ENCODE measurements at places on chromosomes 1 and 21. TPM values are rescaled to one million over a fixed set of nuclear protein-coding genes. Genes with fewer than 3 reads are reported as not detected.

KRTAP19-3 gene
- not detected for total RNA-seq

SLFNL1 gene
- not detected for total RNA-seq

SLC44A5 gene
- 1.4 TPM for total RNA-seq

DCST2 gene
- 0.19 TPM for total RNA-seq

GPR25 gene
- not detected for total RNA-seq

KANK4 gene
- not detected for total RNA-seq

IL6R gene
- 11.6 TPM for total RNA-seq
